Left ventricle myocardium superior (tissue), 1 donor: ENCODE measurements at places on chromosomes 6 and 20.
A peak's percentile ranks its signal among the peaks of the same experiment; 100 is the strongest.

DNA sequence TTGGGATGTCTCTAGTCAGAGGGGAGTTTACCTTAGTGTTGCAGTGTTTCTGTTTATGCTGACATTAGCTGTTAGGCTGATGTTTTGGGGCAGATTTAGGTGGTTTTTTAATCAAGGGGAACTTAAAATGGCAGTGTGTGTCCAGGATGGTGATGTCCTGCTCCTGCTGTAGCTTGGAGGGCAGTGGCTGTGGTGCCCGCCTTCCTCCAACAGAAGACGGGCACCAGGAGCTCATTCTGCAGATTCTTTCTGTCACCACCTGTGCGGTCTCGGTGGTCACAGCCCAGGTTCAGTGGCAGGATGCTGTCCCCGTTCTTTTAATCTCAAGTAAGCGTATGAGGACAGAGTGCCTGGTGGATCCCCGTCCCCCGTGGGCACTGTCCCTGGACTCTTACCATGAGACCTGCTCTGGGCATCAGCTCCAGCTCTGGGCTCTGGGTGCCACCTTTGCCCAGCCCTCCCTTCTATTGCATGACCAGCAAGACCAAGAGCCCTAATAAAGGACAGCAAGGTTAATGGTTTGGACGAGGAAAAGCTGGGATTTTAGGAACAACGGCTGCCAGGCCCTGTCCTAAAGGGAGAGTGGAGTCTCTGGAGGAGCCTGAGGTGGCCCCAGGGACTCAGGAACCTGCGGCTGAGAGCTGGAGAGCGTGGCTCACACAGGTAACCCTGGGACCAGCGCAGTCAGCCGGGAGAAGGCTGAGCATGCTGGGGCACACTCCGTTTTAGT is 217.3 kb downstream of the ERMARD start:
- no peak for DNase-seq

- no peak for DNase-seq
Observed at GRCh38 chr6:7787137-7787608, 61.3 kb downstream of the BMP6 start.

DNA sequence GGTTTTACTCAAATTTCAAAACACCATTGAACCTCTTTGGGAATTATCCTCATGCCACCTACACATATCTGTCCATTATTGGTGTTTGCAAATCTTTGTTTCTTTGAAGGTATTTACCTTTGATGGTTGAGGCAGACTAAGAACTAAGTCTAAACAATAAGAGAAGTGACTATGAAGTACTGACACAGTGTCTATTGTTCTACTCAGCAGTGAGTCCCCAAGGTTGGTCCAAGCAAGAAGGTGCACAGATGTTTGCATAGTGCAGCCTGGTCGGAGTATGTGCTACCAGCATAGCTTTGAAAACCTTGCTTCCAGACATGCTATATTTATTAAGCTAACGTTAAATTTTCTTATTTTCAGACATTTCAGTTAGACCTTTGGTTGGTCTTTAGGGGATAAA is 19.5 kb downstream of the LRRC1 start:
- DNase-seq: no peak

- DNase-seq: peak; percentile 69
Observed at GRCh38 chr20:59752704-59753460, 148.5 kb downstream of the PHACTR3 start.

DNA sequence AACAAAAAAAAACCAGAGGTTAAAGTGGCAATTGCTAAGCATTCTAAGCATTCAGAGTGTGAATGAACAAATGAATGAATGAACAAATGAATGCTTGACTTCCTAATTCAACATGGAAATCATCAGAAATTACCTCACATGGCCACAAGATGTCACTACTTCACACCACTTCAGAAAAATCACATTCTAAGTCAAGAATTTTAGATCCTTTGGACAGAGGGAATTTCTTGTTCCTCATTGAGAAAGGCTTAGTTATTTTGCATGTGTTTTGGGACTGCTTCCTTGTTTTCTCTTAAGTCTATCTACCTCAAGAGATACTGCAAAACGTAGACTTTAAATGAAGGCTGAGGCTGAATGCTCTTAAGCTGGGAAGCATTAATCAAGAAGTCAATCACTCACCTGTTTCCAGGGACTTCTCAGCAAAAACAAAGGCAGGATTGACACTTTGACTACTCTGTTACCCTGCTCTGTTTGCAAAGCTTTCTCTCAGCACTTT is 120.2 kb downstream of the MBOAT1 start:
- DNase-seq: no peak

DNA sequence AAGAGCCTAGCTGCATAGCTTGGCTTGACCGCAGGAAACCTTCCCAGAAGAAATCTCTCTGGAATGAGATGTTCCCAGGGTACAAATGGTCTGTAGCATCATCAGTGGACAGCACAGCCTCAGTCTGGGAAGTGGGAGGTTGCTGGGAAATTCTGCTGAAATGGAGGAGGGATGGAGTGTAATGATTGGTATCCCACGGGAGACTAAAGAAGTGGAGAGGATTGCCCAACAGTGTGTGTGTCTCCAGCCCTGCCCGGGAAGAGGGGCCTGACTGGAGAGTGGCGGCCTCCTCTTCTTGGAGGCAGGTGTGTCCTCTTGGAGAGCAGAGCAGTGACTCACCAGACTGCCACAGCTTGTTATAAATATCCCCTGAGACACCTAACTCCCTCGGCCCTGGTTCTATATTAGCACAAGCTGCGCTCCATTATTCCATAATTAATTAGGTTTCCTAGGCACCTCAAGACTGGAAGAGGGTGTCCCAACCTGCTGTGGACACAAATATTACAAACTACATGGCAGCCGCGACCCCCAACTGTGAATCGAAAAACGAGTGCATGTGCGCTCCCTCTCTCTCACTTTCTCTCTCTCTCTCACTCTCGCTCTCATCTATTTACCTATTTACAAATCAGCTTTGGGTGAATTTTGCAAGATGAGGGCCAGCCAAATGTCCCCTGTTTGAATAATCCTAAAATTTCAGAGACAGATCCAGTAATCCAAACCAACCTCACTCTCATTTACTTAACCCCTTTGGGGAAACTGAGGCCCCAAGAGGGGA is 68.8 kb downstream of the FGD2 start:
- peak; percentile 73 for DNase-seq

- no peak for DNase-seq
Observed at GRCh38 chr20:32480371-32481241, 104.5 kb downstream of the NOL4L start.

- DNase-seq: no peak
Observed at GRCh38 chr6:54179152-54179551, 67.9 kb downstream of the MLIP start.

DNA sequence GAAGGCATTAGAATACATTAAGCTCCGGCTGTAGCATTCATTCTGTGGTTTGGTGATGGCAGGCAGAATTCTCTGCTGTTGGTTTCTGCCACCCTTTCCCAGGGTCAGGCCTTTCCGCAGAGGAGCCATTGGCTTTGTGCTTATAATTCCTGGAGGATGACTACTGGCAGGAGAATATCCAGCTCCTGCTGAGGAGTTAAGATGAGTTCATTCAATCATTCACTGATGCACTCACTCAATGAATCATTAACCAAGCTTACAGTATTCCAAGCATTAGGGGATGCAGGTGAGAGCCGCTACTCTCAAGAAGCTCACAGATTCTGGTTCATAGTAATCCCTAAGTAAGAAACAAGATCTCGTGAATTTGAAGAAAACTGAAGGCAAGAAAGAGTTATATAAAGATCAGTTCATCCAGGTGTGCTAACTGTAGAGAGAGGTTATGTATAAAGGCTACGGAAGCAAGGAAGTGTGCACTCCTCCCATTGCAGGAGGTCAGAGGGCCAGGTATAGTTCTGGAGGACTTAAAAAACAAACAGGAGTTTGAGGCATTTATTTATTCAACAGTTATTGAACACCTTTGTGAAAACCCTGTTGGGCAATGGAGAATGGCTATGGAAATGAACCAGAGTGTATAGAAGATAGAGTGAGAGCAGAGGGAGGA is 75.5 kb downstream of the HMGN3 start:
- no peak for DNase-seq

DNA sequence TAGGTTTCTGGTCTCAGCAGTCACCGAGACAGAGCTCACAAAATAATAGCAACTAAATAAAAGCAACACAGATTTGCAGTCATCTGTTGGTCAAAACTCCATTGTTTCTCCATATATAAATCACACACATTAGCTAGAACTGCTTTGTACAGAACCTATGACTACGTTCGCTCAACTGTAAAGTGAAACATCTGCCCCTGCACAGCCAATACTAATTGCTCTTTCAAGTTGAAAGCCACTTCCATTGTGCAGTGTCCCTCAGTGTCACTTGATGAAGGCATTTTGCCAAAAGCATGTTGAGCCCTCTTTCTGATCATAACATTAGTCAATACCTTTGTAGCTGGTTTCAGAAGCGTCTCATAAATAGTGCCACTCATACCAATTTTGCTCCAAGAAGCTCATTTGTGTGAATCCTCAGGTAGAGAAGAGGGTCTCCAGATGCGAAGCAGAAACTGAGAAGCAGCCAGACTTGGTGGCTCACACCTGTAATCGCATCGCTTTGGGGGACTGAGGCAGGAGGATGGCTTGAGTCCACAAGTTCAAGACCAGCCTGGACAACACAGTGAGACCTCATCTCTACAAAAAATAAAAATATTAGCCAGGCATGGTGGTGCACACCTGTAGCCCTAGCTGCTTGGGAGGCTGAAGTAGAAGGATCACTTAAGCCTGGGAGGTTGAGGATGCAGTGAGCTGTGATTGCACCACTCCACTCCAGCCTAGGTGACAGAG is 68.9 kb downstream of the PERP start:
- DNase-seq: no peak

DNA sequence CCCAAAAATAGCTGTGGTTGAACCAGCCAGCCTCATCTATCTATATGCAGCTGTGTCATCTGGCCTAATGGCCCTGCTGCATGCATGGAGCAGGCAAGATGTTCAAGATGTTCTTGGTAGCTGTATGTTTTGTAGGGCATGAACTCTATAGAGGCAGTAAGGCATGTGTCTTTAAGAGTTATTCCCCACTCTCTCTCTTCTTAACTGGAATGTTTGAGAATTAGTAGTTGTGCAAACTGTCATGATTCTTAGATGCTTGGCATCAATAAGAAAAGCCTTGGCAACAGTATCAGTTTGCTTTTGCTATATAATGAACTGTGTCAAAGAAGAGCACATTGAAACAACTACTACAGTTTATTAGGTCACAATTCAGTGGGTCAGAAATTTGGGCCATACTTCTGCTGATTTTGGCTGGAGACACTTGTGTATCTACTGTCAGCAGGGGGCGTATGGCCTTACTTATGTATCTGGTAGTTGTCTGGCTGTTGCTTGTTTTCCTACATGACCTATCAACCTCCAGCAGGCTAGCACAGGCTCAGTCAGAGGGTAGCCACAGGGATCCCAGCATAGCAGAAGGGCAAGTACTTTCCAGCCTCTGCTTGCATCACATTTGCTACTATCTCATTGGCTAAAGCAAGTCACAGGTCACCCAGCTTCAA is 56.1 kb upstream of the LAMP5 start:
- no peak for DNase-seq

GRCh38 chr6:87671555-87672029 is 30.4 kb downstream of the AKIRIN2 start:
- DNase-seq: no peak

- no peak for DNase-seq
Observed at GRCh38 chr20:23151008-23151703, 65.0 kb upstream of the CD93 start.

DNA sequence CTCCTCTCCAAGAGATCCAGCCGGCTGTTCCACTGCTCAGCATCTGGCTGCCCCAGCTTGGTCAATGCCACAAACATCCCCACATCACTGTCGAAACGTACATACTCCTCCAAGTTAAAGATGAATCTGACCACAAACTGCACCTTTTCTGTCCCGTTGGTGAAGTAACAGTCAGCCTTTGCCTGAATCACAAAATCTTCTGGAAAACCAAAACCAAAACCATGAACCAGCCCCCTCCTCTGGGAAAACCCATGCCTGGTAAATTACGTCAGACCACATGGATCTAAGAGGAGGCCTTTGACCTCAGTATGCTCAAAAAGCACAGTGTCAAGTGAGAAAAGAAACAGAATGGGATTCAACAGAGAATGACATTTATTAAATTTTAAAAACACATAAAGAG is 1.7 kb downstream of the HLA-DOB start:
- no peak for DNase-seq

DNA sequence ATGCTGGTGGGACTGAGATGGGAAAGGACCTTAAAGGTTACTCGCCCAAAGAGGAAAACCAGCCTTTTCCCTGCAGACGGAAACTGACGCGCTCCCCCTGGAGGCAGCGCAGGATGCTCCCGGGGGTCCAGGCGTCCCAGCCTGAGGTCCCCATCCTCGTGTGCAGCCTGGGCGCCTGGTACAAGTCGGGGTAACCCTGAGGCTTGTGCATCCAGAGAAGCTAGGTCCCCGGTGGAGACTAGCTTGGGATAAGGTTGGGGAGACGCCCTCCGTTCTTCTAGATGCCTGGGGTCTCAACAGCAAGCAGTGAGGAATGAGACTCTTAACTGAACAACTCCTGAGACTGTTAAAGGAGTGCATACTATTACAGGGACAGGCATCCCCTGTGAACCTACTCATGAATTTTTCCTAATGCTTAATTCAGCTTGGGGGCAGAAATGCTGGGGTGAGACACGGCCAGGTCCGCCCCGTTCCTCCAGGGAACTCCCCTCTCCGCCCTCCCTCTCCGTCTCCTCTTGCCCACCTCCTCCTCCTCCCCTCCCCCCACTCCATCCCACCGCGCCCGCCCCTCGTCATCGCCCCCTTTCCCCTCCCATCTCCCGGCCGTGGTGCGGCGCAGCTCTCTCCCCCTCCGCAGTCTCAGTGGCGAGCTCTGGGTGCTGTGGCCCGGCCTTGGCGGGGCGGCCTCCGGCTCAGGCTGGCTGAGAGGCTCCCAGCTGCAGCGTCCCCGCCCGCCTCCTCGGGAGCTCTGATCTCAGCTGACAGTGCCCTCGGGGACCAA is at the start of gene PRSS35:
TSS of gene PRSS35 (plus strand) at position 634 of the 781 bp plus-strand sequence. CDS start 10,908 bp downstream, outside the sequence.
- DNase-seq: peak; percentile 66

GRCh38 chr6:92944132-92944531 is 475.2 kb downstream of the EPHA7 start:
- DNase-seq: no peak

- peak; percentile 36 for DNase-seq
Observed at GRCh38 chr6:73299151-73299971, 36.4 kb upstream of the KHDC1 start.

DNA sequence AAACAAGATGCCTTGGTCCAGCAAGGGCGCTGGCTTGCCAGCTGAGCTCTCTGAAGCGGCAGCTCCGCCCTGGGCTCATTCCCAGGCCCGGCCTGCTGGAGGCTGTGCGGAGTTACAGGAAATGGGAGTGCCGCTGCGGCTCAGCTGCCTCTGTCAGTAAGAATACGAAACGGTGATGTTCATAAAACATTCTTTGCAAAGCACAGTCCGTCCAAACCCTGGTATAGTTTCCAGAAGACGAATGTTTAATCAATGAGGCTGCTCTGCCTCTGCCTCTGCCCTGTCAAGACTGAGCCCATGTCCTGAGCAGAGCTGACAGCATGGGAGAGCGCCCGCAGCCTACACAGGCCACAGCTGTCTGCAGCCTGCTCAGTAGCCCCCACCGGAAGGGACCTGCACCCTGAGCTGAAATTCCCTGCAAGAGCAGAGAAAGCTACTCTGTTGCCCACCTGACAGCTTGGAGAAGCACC is 153.3 kb upstream of the SNX9 start:
- peak; percentile 91 for DNase-seq

GRCh38 chr6:107847844-107848802 is 24.0 kb upstream of the SCML4 start:
- DNase-seq: peak; percentile 90

- DNase-seq: no peak
Observed at GRCh38 chr6:166307082-166308032, 835 bp downstream of the PRR18 start.
